ENCODE measurements at places on chromosomes 3 and 15.

- no peak for DNase-seq
Measured at GRCh38 chr3:170641510-170642236, 55.8 kb upstream of the SLC7A14 start.

- no peak for DNase-seq
Measured at GRCh38 chr3:195788711-195789581, 22.8 kb downstream of the MUC4 start.

DNA sequence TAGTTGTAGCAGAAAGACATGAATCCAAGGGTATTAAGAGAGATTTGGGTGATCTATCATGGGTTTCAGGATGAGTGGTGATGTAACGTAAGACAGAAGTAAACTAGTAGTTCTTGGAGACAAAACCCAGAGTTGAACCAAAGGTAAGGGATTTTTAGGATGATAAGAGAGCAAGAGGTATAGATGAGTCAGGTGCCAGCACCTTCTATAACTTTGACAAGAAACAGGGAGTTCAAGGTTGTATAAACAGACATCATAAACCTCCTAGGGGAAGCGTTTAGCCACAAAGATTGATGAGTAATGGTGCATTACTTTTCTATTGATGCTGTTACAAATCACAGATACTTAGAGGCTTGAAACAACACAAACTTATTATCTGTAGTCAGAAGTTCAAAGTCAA lies 447.3 kb upstream of the ARHGEF26 start:
- no peak for DNase-seq

DNA sequence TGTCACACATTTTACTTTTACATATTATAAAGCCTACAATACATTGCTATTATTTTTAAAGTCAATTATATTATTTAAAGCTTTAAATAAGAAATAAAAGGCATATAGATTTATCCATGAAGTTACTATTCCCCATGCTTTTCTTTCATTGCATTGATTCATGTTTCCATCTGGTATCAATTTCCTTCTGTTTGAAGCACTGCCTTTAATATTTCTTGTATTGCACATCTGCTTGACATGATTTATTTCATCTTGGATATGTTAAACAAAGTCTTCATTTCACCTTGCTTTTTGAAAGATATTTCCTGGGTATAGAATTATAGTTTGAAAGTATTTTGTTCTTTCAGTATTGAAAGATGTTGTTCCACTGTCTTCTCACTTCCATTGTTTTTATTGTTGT lies 174.3 kb upstream of the MBNL1 start:
- no peak for DNase-seq

- DNase-seq: no peak
Measured at GRCh38 chr3:188001093-188001492, 152.9 kb upstream of the LPP start.

DNA sequence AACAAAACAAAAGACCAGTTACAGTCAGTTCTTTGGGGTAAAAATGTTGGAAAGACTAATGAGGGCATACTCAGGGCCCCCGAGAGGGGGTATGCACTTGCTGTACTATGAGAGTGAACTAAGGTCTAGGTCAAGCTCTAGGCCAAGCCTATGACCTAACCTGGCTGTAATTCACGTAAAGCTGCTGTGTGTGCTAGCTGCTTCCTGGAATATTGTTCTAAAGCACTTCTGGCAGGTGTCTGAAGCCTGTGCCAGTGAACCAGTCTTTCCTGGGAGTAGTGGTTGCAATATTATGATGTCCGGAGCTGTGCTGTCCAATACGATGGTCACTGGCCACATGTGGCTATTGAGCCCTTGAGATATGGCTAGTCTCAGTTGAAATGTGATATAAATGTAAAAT lies 13.1 kb upstream of the CX3CR1 start:
- no peak for DNase-seq

DNA sequence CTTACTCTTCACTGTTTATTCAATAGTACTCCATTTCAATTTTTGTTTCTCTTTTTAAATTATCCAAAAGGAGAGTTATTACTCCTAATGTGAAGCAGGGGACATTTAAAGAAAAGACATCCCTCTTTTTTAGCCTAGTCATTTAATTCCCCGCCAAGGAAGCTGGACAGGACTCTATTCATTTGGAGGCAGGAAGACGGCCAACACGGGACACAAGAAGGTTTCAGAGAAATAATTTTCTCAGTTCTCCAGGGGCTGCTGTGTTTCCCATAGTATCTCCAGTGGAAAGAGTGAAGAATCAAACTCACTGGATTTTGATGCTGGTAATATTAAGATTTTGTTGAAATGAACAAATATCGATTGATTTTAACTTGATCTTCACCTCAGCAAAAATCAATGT lies 833.7 kb downstream of the ROBO2 start:
- DNase-seq: no peak

GRCh38 chr3:105174017-105174615 lies 192.6 kb upstream of the ALCAM start:
- no peak for DNase-seq

GRCh38 chr15:92893200-92893599 lies 6.9 kb upstream of the CHD2 start:
- no peak for DNase-seq

DNA sequence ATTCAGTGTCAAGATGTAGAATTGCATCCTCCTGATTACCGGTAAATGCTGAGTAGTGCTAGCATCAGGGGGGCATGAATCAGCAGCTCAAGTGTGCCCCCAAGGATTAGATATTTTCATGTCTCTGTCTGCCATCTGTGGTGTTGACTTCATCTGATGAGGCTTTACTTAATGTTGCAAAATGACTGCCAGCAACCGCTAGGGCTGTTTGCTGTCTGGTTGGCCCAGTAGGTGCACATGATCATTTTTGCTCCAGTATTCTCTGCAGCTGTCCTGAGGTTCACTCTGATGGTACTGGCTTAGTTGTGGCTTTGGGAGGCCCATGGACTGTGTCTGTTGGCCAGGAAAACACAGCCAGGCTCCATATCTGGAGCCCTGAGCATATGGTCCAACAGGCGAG lies 316.4 kb downstream of the SOX2 start:
- no peak for DNase-seq

GRCh38 chr15:57223345-57223744 lies 153.0 kb upstream of the CGNL1 start:
- no peak for DNase-seq

DNA sequence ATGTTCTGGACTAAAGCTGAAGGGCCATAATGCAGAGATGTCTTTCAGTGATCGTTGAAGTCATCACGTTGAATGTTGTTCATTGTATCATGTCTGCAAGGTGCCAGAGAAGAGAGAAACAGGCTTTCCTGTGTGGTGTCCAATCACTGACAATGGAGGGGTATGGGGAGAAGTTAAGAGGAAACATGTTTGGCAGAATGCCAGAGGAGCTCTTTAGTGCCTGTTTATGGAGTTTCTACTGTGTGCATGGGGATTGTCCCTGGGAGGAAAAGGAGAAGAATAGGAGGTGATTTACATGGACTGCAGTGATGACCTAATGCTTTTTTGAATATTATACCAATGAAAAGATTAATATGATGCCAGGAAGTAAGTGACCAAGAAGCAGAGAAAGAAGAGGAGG lies 11.7 kb downstream of the SCAANT1 start:
- DNase-seq: no peak

- no peak for DNase-seq
Measured at GRCh38 chr15:28125673-28126651, 26.8 kb upstream of the OCA2 start.

- DNase-seq: no peak
Measured at GRCh38 chr15:38238311-38238710, 14.3 kb upstream of the SPRED1 start.

- peak; percentile 36 for DNase-seq
Measured at GRCh38 chr3:48684480-48685143, 1.1 kb downstream of the NCKIPSD start.

DNA sequence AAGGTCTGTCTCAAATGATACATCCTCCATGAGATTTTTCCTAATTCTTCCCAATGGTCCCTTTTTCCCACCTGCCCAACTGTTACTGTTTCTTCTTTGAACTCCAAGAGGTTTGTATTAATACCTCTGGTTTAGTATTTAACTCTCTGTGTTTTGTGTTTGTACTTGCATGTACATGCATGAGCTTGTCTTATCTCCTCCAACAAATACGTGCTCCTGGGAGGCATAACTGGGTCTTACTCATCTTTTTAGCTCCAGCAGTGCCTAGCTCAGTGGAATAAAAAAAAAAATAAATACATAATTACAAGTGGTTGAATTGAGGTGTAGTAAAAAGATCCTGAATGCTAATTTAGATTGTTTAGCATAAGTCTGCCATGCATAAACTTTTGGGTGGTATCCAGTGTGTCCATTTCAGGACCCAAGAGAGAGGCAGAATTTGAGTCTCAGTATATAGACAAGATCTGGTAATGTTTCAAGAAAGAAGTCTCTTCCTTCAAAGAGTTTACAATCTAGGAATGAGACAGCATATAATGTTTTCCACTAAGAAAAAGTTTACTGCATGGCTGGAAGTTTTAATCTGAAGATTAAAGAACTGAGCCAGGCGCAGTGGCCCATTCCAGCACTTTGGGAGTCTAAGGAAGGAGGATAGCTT lies 1.7 kb upstream of the LYSMD2 start:
- DNase-seq: no peak

DNA sequence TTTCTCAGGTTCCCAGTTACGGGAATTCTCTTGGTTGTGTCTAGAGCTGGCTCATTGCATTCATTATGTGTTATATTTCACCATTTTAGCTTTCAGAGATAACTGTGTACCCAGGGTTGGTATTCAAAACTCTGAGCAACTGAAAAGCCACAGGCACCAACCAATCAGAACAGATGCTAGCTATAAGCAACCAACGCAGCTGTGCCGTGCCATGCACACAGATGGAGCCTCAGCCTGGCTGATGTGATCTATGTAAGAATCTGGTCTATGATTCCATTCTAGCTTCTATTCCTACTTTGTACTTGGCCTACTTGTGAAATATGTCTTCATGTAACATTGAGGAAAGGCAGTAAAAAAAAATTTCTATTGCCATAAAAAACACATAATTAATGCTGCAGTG lies 95.0 kb upstream of the CCDC80 start:
- no peak for DNase-seq

DNA sequence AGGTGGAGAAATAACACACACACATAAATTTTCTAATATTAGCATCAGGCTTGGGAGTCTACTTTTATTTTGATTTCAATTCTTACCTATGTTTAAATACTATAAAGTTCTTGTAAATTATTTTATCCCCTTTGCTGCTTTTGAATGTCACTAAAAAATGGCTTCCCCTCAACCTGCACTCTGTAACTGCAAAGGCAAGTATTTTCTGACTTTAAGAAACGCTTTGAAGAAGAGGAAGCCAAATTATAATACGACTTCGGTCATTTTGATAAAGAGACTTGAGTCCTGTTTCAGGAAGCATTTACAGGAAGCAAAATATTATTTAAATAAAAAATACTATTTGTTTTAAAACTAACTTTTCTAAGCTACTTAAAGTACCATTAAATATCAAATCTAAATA lies 627.7 kb upstream of the AGTR1 start:
- DNase-seq: no peak

DNA sequence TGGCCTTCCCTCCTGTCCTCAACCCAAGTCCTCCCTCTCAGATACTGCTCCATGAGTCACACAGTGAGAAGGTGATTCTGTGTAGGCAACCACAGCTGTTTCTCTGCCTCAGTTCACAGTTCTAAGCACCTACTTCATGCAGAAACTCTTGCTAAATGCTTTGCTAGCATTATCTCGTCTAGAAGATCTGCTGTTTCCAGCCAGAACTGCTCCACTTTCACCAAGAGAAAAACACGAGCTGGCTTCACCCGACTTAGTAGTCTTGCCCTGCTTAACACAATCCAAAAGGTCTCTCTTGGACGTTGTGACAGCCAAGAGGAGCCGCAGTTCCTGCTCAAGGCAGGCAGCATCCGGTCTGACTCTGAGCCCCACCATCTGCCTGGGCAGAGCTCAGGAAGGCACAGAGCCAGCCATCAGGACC lies 272.1 kb downstream of the UACA start:
- DNase-seq: no peak

GRCh38 chr3:150180334-150180733 lies 209.6 kb upstream of the PFN2 start:
- no peak for DNase-seq

DNA sequence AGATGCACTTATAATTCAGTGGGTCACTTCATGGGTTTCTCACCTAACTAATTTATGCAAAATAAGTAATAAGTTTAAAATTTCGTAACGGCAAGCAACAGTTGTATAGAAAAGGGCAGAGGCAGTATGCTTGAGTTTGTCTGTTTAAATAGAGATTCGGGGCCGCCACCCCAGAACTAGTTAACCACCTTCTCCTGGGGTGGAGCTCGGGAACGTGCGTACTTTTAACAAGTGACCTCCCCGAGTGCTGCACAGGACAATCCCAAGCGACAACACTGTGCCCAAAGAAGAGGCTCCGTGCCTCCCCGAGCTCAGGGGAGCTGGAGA lies 439 bp downstream of the SSR3 start:
- DNase-seq: no peak

GRCh38 chr3:140470211-140470610 lies 207.7 kb upstream of the TRIM42 start:
- no peak for DNase-seq

- DNase-seq: no peak
Measured at GRCh38 chr15:73244333-73244732, 124.4 kb downstream of the HCN4 start.

DNA sequence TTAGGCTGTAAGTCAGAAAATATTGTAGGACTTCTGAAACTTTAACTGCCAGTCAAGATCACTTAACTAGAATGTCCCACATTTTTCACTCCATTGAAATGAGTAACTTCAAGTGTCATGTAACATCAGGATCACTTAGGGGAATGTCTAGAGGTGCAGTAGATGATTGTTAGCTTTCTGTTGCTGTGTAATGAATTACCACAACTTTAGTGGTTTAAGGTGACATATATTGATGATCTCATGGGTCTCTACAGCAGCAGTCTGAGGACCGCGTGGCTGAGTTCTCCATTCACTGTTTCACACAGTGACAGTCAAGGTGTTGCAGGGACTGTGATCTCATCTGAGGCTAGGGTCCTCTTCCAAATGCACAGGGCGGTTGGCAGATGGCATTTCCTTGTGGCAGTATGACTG lies 82.7 kb downstream of the SLC25A26 start:
- no peak for DNase-seq

DNA sequence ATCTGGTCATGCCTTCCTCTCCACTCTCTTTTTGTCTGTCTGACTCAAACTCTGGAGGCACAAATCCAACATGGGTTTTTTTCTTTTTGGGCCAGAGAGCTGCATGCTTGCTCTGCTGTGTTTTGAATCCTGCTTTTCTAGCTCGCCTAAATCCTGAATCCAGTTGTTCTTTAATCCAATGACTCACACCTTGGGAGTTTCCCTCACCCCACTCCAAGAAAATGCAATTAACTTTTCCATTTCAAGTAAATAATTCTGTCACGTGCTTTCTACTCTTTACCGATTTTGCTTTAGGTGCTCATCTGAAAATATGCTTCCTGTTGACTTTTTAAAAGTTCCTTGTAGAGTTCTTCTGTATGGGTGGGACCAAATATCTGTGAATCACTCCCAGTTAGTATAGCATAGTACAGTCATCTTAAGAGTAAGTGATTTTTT lies 47.6 kb downstream of the SLMAP start:
- DNase-seq: no peak

DNA sequence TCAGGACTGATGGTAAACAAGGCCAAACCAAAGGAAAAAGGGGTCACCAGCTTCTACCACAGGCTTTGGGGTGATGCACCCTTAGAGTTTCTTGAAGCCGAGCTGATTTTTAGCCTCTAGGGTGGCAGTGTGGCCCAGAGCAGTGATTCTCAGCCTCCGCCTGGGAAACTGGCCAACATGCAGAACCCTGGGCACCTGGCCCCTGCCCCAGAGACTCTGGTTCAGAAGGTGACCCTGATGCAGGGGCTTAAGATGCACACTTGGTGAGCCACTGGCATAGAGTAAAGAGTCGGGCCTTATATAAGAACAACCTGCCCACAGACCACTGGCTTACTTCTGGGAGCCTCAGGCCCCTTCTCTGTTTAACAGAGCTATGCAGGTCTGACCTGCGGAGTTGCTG lies 44.5 kb downstream of the SYNM start:
- DNase-seq: no peak
